ENCODE measurements at places on chromosomes 16 and 17.
A peak's percentile ranks its signal among the peaks of the same experiment; 100 is the strongest.

DNA sequence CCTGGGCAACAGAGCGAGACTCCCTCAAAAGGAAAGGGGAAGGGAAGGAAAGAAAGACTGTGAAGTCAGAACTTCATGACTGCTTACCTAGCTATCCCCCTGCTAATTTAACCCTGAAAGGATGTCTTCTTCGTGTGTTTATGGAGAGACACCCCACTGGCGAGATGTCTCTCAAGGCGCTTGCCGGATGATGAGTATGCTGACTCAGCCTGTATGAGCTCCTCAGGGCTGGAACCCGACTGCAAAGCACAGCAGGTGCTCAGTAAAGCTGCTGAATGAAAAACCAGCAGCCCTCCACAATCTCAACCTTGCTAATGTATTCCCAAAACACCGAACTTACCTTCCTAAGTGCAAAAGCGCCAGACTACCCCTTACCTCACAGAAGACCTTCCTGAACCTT is 2.3 kb downstream of the ANKFY1 start:
- DNase-seq = no peak

DNA sequence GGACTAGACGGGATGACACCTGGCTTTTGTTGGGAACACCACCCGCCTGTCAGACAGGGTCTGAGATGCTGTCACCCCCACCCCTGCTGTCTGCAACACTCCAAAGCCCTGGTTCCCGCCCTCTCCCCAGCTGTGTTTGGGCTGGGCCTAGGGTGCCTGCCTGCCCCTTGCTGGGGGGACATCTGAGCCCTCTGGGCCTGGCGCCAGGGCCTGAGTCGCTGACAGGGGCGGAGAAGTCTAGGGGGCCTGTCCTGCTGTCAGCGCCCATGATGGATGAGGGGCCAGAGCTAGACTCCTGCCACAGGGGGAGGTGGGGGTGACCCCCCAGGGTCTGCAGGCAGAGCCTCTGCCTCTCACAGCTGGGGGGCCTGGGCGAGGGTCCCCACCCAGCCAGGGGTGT is 7.6 kb upstream of the PKMYT1 start:
- peak; percentile 19 for DNase-seq

DNA sequence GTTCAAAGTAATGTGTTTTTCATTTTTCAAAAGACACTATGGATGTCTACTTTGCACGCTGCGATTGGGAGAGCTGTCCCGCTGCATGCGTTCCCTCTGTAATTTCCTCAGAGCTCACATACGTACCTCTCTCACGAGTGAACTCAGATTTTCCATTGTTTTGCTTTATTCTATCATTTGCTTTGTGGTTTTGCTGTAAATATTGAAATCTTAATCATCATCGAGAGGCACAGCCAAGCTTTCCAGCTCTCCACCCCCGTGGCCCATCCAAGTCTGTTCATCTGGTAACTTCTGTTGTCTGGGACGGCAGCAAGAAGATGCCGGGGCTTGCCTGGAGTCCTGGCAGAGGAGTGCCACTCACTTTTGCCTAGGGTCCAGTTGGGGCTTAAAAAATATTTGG is 21.1 kb downstream of the TMC6 start:
- DNase-seq = peak; percentile 21

DNA sequence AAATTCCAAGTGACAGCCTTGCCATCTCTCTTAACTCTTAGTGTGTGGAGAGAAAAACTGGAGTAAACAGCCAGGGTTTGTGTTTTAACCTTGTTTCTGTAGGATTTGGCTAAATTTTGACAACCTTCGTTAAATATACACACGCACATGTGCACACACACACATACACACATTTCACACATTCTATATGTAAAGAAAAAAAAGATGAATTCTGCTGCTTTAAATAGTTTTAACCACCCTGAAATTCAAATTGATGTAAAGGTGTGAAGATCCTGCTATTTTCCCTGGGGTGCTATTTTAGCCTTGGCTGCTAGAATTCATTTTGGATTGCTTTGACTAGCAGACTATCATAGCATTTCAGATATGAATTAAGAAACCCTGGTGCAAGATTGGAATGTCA is 191.9 kb downstream of the FTO start:
- no peak for DNase-seq

DNA sequence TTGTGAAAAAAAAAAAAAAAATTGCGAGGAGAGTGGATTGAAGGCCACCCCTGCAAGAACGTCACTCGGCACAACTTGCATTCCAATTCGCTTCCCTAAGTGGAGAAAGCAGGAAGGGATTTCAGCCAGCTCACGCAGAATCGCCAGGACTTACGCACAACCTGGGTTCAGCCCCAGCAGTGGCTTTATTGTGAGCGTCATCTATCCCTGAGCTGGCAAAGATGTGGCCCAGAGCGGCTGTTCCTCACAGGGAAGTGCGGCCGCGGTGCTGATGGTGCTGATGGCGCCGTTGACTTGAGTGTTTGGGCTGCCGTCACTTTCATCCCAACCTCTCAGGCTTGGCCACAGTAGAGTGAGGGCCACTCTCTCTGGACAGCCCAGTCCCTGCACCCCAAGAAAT is 197.6 kb downstream of the NTN1 start:
- DNase-seq = peak; percentile 9

DNA sequence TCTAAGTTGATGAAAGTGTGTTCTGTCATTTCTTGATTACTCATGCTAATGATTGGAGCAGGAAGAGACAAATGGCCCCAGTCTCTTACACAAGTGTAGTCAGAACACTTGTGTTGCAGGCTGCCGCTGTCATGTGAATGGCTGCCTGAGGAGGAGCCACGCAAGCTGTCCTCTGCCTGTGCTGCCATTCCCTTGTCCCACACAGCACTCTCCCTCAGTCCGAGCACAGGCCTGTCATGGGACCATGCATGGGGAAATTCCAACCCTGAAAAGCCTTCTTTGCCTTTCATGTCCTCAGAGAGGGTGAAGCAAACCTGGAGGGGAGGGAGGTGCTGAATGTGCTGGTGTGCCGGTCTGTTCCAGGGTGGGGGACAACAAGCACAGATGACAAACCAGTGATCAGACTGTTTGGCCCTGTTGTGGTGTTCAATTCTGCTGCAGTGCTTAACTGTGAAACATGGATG is 109.4 kb downstream of the MRTFB start:
- peak; percentile 10 for DNase-seq

DNA sequence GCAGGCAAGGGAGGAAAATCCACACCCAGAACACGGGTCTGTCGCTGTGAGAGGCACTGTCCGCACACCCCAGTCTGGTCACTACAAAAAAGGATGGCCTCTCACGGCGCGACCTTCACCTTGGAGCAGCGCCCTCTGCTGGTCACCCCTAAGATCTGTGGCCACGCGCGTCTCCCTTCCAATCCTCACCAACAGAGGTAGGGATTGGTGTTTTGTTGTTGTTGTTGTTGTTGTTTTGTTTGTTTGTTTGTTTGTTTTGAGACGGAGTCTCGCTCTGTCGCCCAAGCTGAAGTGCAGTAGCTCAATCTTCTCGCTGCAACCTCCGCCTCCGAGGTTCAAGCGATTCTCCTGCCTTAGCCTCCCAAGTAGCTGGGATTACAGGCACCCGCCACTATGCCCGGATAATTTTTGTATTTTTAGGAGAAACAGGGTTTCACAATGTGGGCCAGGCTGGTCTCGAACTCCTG is 15.0 kb upstream of the C17orf58 start:
- no peak for DNase-seq

- peak; percentile 9 for DNase-seq
These were observed at the start of gene CACNG3 for GRCh38 chr16:24255456-24256371. Gene CACNG3, plus strand, starts transcription at chr16:24256335. Its CDS starts 420 bp downstream, at chr16:24256755.

DNA sequence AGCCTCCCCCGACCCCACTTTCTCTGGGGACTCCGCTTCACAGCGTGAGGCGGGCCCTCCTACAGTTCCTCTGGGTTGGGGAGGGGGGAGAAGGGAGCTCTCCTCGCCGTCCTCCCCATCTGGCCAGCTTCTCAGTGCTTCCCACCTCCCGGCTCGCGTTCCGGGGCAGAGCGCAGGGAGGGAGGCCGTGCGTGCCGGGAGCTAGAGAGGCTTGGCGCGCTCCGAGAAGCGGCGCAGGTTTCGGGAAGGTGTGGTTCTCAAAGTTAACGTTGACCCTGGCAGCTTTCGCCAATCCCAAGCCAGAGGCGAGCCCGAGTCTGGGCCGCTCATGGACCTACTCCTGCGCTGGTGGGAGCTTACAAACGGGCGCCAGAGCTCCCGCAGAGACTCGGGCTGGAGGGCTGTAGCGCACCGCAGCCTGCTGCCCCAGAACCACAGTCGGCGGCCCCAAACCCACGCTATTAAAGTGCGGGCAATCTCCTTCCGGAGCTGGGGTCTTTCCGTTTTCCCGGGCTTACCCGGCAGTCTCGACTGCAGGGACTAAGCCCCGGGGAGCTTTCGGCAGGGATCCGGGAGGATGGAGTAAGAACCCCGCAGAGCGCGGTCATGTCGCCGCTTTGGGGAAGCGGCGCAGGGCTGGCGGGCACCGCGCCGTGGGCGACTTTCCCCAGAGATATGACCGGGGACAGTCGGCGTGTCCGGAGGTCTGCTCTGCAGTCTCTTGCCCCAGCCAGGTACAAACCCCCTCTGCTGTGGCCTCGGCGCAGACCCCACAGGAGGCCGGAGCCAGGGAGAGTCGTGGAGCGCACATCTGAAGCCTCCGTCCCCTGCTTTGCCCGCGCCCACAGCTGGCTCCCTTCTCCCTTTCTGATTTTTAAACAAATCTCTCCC is 787 bp downstream of the CDH11 start:
- DNase-seq = peak; percentile 29

GRCh38 chr17:33209671-33210070 is 83.4 kb downstream of the ASIC2 start:
- DNase-seq = no peak

All from fibroblast of skin of right quadriceps (primary cell).